Esophagus mucosa (tissue), 1 donor: ENCODE measurements at places on chromosomes 2 and 18.
A peak's percentile ranks its signal among the peaks of the same experiment; 100 is the strongest.

DNA sequence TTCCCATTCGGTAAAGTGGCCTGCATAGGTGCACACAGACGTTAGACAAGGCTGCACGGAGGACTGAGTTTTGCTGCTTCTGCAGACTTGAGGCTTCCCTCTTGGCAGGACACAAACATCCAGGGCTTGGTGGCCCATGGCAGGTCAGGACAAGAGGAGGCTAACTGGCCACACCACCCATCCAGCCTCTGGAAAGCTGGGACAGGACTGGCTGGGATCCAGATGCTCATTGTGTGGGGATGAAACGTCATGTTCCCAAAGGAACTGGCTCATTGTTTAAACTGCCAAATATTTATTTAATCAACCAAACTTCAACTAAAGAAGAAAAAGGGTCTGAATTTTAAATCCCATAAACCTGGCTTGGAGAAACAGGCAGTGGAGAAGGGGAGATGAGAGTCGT lies 239.1 kb upstream of the EPAS1 start:
- ATAC-seq: peak; percentile 29

DNA sequence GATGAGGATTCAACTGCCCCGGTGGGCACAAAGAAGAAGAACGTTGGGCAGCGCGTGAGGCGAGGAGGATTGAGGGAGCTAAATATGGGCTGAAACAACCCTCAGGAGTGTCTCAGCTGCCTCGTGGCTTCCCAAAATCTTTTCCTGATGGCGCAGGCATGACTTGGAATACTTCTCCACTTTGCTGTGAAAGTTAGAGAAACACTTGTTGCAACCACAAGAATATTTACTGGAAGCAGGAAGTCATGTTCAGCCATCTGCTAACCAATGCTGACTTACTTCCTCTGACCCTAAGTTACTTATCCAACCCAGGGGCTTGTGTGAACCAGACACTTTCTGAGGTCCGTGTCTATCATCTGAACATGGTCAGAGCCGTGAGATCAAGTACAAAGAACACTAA lies 148.8 kb downstream of the ARL4C start:
- ATAC-seq: no peak

DNA sequence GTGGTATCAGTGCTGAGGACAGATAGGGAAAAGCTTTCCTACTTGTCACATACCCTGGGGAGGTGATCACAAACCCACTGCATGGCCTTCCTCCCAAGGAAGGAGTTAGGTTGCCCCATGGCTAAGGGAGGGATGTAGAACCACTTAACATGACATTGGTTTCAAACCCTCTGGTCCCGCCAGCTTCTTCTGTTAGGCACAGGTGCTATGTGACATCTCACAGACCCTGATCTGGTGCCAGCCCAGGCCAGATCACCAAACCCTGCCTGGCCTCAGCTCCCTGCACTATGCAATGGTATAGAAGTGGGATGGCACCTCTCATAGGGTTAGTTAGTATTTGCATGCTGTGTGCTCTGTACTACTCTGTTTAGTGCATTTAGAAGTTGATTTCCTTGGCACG lies 58.0 kb downstream of the TCF7L1 start:
- no peak for ATAC-seq

DNA sequence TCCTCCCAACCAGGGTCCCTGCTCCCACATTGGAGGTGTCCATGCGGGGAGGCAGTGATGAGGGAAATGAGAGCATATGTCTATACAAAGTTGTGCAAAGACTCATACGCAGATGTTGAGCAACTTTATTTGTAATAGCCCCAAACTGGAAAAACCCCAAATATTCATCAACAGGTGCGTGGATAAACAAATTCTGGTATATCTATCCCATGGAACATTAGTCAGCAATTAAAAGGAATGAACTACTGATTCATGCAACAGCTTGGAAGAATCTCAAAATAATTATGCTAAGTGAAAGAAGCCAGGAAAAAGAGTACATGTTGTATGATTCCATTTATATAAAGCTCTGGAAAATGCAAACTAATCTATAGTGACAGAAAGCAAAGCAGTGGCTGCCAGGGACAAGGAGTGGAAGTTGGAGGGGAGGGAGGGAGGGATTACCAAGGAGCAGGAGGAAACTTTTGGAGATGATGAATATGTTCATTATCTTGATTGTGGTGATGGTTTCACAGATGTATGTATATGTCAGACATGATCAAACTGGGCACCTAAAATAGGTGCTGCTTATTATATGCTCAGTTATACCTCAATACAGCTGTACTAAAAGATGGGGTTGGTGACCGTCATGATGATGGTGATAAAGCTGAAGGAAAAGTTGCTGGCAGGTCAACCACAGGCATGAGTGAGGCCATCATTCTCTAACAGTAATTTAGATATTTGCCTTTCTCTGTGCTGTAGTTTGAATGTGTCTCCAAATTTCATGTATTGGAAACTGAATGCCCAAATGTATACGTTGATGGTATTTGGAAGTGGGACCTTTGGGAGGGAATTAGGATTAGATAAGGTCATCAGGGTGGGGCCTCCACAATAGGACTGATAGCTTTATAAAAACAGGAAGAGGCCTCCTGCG lies 270.9 kb downstream of the CYP26B1 start:
- no peak for ATAC-seq

- no peak for ATAC-seq
Observed at GRCh38 chr18:7593218-7593819, 26.2 kb downstream of the PTPRM start.

- no peak for ATAC-seq
Observed at GRCh38 chr2:42008241-42008921, 39.4 kb upstream of the PKDCC start.

- ATAC-seq: peak; percentile 84
Observed at GRCh38 chr2:151111599-151112278, 149.9 kb downstream of the RBM43 start.

DNA sequence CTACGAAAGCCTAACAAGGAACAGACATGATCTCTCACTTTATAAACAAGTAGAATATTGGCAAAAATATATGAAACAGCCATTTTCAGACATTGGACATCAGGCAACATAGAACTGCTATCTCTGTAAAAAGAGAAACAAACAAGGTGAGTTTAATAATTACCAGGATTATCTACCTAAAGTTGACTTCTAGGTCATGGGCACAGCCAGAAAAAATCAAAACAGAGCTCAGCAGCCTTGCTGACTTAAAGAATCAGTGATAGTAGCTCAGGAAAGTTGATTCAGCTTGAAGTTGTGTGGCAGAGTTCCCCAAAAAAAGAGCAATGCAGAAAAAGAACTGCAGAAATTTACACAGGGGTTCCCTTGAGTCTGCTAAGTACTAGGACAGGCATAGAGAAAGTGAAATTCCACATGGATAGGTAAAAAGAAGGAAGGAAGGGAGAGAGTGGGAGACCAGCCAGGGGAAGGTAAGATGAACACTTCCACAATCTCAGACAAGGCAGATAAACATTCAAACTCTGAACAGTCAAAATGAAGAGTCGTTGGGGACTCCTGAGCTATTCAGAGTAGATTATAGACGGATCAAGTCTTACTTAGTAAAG lies 102.0 kb downstream of the EXOC6B start:
- ATAC-seq: no peak

DNA sequence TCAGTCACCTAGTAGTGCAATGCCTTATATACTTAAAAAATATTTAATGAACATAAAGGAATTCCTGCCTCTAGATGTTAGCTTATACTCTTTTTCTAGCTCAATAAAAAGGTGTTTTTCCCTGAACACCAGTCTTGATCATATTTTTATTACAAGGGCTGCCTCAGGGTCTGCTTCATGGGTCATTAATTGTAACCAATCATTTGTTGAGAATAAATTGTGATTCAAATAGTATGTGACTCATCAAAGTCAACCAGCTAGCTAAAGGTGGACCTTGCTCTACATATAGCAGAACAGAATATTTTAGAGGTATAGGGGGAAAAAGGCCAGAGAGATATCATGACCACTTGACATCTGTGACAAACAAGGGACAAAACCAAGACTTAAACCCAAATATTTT lies 114.0 kb downstream of the PIK3C3 start:
- no peak for ATAC-seq

- ATAC-seq: no peak
Observed at GRCh38 chr2:24730481-24730880, 62.7 kb downstream of the PTRHD1 start.

DNA sequence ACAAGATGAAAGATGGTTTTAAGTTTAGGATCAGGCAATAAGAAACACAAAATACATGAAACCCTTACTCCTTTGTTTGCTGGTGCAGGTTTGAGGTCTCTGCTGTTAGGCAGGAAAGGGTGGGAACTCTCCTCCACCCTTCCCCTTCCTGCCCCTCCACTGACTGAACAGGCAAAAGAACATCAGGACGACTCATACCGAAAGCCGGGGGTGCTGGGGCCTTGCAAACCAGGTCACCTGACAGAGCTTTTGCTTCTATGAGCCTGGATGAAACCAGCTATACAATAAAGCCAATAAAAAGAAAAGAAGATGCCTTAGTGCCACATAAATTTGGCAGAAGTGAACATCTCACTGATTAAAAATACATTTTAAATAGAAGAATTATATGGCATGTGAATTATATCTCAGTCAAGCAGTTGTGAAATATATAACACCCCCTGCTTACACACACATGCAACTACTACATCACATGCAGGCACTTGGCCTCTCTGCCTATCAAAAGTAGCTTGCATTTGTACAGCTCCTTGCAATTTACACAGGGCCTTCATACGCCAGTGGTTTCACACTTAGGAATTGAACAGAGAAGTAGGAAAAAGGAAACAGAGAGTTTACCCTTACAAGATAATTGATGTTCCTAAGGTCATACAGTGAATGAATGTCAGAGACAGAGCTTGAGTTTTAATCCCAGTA lies 215.1 kb upstream of the TRIB2 start:
- ATAC-seq: peak; percentile 67

DNA sequence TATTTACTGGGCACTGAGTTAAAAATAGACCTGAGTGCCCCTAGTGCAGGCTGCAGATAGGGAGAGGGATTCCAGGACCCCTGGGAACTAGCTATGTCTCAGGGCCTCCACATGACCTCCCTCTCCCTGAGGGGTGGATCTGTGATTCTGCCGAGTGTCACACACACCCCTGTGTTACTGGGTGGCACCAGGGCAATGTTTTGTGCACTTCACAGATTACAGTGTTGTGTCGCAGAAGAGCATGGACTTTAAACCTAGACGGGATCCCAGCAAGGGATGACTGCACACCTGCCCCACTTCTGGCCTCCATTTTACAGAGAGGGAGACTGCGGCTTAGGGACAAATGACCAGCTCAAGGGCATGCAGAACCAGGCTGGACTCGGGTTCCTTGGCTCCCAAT lies 65.6 kb downstream of the ZFP36L2 start:
- no peak for ATAC-seq

GRCh38 chr2:122478117-122478516 lies 722.7 kb downstream of the TSN start:
- ATAC-seq: no peak

DNA sequence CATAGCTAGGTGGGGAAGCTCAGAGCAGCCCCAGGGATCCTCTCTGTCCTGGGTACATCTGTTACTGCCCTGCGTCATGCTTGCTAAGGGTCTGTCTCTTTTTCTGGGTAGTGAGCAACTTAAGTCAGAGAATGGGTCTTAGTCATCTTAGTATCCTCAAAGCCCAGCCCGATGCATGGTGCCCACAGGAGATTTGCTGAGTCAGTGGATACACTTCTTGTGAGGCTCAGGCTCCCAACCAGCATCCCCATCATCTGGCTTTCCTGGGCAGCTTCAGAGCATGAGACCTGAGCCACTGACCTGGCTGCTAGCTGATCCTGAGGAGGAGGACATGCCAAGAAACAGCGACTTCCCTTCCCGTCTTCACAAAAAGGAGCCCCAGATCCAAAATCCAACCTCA lies 10.0 kb downstream of the FOXI3 start:
- ATAC-seq: no peak

DNA sequence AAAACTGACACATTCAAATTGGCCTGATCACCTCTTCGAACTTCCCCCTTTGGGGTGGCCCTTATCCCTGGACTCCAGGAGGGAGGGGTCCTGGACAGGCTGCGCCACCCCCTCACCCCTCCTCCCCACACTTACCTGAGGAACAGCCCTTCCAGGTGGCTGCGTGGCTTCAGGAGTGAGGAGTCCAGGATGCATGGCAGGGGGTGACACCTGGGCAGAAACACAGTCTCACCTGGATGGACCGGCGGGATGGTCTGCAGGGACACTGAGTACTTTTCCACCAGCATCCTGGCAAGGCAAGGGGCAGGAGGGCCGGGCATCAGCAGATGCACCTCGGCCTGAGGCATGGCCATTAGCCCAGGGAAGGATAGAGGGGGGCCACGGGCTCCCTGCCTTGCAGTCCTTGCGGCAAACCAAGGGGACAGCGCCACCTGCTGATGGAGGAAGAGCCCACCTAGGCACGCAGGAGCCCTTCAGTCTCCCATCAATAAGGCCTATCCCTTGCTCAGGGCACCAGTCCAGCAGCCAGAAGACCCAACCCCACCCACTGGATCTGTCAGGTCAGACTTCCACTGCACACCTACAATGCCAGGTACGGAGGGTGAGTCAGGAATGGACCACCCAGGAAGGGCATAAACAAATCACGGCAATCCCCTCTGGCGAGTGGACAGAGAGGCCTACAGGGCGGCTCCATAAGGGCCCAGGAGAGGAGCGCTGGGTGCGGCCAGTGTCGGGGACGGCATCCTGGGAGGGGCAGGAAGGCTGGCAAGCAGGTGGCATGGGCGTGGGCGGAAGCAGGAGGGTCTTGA lies 26.0 kb downstream of the FAM178B start:
- peak; percentile 74 for ATAC-seq

GRCh38 chr18:52678551-52678950 lies 338.6 kb downstream of the DCC start:
- ATAC-seq: no peak

- no peak for ATAC-seq
Observed at GRCh38 chr18:40046596-40046995, 1908.4 kb upstream of the PIK3C3 start.

- ATAC-seq: no peak
Observed at GRCh38 chr18:48920408-48921038, 30.2 kb downstream of the SMAD7 start.

GRCh38 chr2:121664086-121664485 lies 14.8 kb upstream of the CLASP1 start:
- peak; percentile 67 for ATAC-seq

DNA sequence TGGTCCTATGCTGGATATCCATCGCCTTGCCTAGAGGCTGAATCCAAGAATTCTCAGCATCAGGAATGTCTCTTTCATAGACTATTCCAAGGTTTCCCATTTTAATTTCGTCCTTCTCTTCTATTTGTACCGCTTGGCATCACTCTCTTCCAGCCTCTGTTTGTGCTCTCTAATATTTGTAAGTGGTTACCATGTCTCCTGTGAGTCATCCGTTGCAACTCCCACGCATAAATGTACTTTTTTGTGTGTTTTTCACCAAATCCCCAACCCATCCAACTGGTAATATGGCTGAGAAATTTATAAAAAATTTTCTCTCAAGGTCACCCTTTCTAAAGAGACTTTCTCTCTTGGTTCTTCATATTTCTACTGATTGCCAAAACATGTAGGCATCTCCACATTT lies 21.8 kb downstream of the COLEC12 start:
- ATAC-seq: no peak

GRCh38 chr2:212811036-212811805 lies 272.6 kb upstream of the ERBB4 start:
- ATAC-seq: no peak

DNA sequence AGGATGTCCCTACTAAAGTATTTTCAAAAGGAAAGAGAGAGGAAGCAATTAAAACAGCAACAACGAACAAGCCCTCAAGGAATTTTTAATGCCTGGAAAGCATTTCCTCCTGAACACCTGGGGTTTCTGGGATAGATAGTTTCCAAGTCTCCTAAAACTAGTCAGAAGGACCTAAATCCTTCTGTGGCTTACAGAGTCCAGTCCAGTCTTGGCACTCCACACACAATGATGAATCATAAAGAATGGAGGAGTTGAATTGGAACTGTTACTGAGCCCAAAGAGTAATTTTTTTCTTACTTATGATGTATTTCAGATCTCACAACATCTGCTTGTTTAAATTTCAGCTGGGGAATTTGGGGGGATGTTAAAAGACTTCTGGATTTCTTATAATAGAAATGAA lies 144.6 kb upstream of the SETBP1 start:
- no peak for ATAC-seq
